ENCODE measurements at places on chromosomes 1 and 21.

- DNase-seq = no peak
Observed at GRCh38 chr1:211932231-211932932, 101.8 kb upstream of the LPGAT1 start.

GRCh38 chr21:41326414-41327080 lies 9.9 kb downstream of the FAM3B start:
- DNase-seq = no peak

DNA sequence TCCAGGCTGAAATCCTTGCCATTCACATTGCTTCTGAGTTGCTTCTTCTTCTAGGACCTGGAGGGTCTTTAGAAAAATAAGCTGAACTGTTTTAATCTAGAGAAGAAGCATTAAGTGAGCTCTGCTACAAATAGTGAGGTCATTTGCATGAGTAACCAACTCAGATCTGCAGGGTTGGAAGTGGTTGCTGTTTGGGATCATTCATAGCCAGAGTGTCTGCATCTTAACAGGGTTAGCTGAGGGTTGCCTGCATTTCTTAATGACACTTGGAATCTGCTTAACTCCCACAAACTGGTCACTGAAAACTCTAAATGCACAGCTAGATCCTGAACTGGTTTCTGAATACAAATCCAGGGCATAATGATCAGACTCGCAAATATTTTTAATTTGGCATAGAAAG lies 9.9 kb downstream of the CNIH3 start:
- no peak for DNase-seq

- peak; percentile 61 for DNase-seq
Observed at GRCh38 chr1:20633190-20634064, at the start of gene PINK1. PINK1 (plus strand) TSS chr1:20633458; CDS start chr1:20633549, 91 bp downstream.

DNA sequence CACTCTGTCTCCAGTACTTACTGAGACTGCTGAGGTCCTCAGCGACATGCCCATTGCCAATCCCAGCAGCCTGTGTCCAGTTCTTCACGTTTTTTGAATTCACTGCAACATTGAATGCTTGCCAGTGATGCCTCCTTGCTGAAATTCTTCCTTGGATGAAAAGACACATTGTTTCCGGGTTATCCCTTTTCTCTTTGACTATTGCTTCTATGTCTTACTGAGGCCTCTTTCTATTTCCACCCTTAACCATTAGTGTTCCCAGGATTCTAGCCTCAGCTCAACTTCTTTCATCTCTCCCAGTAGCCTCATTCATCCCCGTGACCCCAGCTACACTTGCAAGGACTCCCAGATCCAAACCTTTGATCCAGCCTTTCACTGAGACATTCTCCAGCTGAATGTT lies 46.5 kb upstream of the KIF26B start:
- DNase-seq = no peak

DNA sequence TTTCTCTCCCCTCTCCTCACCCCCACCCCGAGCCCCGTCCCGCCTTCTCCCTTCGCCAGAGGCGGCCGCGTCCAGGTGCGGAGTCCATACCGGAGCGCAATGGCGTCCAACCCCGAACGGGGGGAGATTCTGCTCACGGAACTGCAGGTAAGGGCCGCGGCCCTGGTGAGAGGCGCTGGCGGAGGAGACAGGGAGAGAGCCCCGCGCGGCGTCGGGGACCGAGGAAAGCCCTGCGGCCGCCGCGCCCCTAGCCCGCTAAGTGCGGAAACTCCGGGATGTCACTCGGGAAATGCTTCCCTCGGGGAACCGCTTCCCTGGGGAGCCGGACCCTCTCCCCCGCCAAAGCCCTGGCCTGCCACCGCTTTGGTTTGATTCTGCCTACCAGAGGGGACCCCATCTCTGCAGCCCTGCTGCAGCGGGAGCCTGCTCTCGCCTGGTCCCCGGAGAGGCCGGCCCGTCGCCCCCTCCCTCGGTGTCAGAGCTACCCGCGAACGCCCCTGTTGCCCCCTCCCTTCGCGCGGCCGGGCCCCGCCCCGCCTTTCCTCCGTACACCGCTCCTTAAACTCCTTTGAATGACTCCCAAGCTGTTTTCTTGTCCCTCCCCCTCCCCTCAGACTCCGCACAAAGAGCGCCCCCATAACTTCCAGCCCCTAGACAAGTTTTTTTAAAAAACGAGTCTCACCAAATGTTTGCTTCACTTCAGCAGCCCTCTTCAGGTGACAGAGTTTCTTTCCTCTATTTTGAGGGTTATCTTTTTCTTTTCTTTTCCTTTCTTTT lies 597 bp downstream of the PKN2 start:
- peak; percentile 46 for DNase-seq

DNA sequence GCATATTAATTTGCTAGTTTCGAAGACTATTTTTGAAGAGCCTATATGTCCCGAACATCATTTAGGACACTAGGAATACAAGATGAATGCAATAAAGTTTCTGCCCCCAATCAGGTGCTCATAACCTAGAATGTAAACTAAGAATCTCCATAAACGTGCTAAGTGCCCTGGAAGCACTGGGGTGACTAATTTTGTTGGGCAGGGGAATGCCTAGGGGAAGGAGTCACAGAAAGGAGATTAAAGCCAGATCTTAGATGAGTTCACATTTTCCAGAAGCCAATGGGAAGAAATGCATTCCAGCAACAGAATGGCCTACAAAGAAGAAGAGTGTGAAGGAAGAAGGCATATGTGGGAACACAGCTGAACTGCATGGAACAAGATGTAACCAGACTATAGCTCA lies 19.5 kb downstream of the SCYL3 start:
- DNase-seq = no peak

Data from T-helper 22 cell (primary cell).